Spinal cord (tissue), 10 donors: ENCODE measurements at places on chromosomes 1 and 21. TPM values are rescaled to one million over a fixed set of nuclear protein-coding genes. Genes with fewer than 3 reads are reported as not detected.

PADI2 gene
- total RNA-seq: 24.9 TPM

TNFRSF1B gene
- total RNA-seq: 14.1 TPM

RPTN gene
- not detected for total RNA-seq

LAPTM5 gene
- total RNA-seq: 13.8 TPM

RPF1 gene
- total RNA-seq: 31.3 TPM

BRINP3 gene
- total RNA-seq: 86.6 TPM

CD52 gene
- 1.4 TPM for total RNA-seq
